AG20443 (cell line): ENCODE measurements at places on chromosomes 1 and 21.

DNA sequence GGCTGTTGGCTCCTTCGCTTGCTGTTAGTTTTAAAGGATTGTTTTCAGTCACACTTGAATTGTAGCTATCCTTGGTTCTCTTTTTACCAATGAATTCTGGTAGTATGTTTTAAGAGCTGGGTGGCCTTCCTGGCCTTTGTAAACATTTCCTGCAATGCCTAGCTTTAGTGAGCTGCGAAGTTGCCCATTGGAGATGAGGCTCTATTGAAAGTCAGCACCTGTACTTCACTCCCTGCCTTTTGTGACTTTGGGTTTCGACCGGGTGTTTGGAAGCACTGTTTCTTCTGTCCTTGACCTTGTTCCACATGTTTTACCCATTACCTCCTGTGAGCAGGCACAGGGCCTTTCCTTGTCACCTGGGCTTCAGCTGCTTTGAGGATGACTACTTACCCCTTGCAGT, 64.7 kb downstream of the DYRK1A start:
- DNase-seq, result no peak

- no peak for DNase-seq
Observed at GRCh38 chr1:9245661-9246060, 11.1 kb downstream of the H6PD start.

- DNase-seq, result no peak
Observed at GRCh38 chr21:38315122-38315521, 58.3 kb downstream of the KCNJ15 start.

DNA sequence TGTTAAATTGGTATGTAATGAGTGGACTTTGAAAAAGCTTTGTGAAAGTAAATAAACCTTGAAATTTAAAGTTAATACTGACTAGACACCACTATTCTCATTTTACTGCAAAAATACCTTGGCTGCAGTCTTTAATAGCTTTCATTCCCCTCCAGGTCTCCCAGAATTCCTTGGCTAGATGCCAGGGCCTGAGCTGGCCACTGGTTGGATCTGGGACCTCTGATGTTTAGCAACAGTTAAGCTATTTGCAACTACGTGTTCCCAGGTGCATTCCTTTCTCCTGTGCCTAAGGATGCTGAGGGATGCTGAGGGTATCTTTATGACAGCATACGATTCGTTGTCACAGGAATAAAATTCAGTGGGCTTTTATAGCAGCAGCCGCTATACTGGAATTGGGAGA, 938.7 kb downstream of the TTLL7 start:
- DNase-seq, result no peak

DNA sequence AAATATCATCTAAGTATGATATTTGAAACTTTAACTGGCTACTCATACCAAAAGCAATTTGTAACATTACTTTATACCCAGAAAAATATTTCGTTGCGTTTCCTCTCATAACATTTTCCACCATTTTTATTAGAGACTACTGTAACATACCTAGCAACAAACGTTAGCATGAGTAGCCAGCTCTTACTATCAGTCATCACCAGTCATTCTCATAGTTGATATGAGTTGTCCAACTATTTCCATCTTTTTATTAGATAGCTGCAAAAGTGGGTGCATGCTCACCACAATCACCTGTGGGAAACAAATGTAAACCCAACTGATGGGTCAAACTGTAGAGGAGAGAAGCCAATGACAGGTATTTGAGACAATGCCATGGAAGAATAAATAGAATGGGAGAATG, 114.6 kb downstream of the AKT3 start:
- no peak for DNase-seq

GRCh38 chr1:234649432-234650081, 39.6 kb upstream of the IRF2BP2 start:
- peak; percentile 16 for DNase-seq

DNA sequence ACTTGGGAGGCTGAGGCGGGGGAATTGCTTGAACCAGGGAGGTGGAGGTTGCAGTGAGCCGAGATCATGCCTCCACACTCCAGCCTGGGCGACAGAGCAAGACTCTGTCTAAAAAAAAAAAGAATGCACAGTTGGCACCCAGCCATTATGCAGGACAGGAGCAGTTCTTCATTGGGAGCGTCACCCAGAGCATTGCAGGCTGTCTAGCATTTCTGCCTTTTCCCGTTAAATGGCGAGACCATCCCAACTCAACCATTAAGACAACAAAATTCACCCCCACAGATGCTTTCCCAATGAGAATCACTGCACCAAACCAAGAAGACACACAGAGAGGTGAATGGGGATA, 105.8 kb downstream of the EDEM3 start:
- DNase-seq, result no peak

GRCh38 chr1:113745425-113745824, 13.9 kb downstream of the PHTF1 start:
- DNase-seq, result no peak

- peak; percentile 52 for DNase-seq
Observed at GRCh38 chr1:12541274-12542137, 76.5 kb downstream of the DHRS3 start.

DNA sequence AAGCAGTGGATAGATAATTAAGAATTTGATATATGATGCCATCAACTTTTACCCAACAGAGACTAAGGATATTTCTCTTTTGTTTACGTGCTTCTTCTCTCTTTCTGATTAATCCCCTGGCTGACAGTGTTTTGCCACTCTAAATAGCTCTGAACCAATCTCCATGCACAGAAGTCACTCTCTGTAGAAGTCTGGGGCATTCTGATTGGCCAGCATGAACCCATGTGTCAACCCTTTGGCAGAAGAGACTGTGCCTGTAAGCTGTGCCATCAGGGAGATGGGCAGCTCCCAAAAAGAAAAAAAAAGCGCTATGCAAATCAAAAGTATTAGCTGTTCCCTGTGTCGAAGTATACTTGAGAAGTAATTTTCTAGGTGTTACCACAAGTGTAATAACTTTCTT, 34.1 kb upstream of the NRIP1 start:
- no peak for DNase-seq

- no peak for DNase-seq
Observed at GRCh38 chr1:225973158-225973557, 26.0 kb downstream of the SDE2 start.

GRCh38 chr1:89763649-89763986, 57.2 kb upstream of the LRRC8D start:
- no peak for DNase-seq

DNA sequence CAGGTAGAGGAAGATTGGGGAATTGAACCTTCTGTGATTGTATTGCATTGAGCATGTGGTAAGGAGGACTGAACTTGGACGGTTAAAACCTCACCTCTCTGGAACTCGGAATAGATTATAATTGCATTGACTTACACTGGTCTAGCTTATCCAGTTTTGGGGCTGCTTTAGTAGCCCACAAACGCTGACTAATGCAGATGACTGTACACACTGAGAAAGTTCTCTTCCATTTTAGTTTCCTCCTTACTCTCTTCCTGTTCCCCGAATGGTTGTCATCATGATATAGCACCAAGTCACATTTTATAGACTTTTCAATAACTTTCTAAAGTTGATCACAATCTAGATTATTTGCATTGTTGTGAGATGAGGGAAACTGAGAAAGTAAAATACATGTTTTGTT, 78.2 kb downstream of the NFIA start:
- no peak for DNase-seq

DNA sequence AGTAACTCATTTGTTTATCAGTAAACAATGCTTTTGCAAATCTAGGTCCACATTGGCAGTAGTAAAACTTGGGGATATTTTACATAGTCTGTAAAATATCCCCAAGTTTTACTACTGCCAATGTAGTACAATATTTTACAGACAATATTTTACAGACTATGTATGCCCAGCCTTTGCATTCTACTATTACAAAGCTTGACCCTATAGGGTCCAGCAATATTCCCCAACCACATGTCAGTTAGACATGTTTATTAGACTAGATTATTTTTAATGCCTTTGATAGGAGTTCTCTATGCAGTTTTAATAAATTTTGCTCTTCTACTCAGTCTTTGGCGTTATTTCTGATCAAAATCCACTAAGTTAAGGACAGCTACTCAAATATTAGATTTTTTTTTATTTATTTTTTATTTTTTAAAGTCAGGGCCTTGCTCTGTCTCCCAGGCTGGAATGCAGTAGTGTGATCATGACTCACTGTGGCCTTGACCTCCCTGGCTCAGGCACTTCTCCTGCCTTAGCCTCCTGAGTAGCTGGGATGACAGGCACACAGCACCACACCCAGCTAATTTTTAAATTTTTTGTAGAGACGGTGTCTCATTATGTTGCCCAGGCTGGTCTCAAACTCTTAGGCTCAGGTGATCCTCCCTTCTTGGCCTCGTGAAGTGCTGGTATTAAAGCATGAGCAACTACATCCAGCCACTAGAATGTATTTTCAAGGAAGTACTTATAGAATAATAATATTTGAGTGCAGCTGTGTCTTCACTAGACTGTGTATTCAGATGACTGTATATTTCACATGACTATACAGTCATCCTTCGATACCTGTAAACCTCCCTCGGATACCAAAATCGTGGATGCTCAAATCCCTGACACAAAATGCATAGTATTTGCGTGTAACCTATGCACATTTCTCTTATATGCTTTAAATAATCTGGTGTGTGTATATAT, 19.8 kb downstream of the MIER1 start:
- DNase-seq, result no peak

- DNase-seq, result no peak
Observed at GRCh38 chr1:174912264-174912663, 87.5 kb upstream of the CACYBP start.

- DNase-seq, result peak; percentile 53
Observed at GRCh38 chr1:229271448-229272159, 693 bp downstream of the RAB4A start.

- no peak for DNase-seq
Observed at GRCh38 chr1:52070704-52071103, 14.6 kb downstream of the BTF3L4 start.

- no peak for DNase-seq
Observed at GRCh38 chr1:77504986-77505385, 177.5 kb downstream of the ZZZ3 start.

- no peak for DNase-seq
Observed at GRCh38 chr1:234400773-234401172, 27.5 kb downstream of the COA6 start.
